Esophagus mucosa (tissue), 1 donor: ENCODE measurements at places on chromosomes 1 and 21. TPM values are rescaled to one million over a fixed set of nuclear protein-coding genes. Genes with fewer than 3 reads are reported as not detected.
A peak's percentile ranks its signal among the peaks of the same experiment; 100 is the strongest.

NHLH1 gene
- total RNA-seq: 0.08 TPM

LCE1D gene
- total RNA-seq: not detected

DNA sequence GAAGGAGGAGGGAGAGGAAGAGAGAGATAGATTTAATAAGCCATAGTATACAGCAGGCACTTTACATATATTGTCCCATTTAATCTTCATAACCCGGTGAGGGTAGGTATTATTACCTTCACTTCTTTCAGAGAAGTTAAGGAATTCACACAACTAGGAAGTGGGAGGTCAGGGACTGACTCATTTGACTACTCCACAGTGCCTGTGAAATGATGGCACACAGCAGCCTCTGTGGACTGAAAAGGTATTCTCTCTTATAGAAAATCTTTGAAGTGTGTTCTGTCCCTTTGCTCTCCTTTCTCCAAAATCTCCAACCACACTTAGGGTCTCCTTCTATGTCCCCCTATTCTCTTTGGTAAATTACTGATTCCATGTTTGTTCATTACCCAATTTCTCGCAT, 23.9 kb downstream of the PALMD start:
- ATAC-seq: no peak

DNA sequence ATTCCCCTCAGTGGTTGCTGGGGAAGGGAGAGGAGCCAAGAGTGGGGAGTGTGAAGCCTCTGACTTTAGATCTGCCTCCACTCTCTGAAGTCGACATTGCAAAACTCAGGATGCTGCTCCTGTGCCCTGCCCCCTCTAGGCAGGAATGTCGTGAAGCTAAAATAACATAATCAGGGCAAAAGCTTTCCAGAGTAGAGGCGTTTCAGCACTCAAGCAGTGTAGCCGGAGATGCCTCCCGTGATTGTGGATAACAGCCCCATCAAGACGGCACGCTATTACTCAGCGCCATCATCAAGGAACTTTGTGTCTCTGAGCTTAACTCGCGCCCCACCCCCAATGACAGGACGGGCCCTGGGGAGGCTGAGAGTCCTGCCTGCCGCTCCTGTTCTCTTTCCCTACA, 60.0 kb downstream of the FBXO2 start:
- no peak for ATAC-seq

DNA sequence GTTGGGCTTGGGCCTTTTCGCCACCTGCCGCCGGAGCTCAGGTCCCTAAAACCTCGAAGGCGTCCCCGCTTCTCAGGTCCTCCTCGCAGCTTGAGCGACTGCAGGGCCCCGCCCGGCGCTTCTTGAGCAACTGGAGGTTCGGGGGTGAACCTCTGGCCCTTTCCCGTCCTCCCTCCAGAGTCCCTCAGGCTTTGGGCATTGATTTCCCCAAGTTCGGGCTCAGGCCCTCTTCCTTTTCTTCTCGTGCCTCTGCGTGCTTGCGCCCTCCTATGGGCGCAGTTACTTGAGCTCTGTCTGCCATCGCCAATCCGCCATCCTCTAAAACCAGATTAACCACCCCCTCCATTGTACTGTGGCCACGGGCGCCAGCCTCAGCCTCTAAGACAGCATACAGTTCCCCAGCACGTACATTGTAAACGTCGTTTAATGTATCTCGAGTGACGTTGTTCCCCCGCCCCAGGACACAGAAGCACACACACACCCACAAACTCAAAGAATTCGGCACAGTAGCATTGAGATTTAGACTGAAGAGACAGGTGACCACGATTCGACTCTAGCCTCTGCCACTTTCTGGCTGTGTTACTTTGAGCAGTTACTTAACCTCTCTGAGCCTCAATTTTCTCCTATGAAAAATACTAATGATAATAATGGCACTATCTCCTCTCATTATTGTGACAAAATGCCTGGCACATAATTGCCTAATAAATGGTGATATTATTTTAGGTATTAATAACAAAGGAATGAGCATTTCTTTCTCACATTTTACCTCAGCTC, 22.6 kb downstream of the BTG2 start:
- peak; percentile 64 for ATAC-seq

DNA sequence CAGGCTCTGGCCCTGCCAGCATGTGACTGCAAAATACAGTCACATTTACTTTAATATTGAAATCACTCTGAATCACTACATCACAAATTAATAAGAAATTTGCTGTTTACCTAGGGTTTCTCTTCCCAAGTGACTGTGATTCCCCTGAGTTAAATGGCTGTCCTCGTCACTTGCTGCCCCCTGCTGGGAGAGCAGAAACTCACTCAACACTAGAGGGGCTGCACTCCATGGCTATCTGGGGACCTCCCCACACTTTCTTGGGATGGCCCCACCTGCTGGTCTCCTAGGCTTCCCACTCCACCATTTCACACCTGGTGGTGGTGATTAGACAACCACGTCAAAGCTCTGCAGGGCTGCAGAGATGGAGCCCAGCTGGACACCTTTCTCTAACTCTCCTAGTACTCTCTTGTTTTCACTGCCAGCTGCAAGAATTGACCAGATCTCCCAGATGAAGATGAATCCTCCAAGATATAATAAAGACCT, 63.4 kb downstream of the CD2 start:
- peak; percentile 52 for ATAC-seq

DNA sequence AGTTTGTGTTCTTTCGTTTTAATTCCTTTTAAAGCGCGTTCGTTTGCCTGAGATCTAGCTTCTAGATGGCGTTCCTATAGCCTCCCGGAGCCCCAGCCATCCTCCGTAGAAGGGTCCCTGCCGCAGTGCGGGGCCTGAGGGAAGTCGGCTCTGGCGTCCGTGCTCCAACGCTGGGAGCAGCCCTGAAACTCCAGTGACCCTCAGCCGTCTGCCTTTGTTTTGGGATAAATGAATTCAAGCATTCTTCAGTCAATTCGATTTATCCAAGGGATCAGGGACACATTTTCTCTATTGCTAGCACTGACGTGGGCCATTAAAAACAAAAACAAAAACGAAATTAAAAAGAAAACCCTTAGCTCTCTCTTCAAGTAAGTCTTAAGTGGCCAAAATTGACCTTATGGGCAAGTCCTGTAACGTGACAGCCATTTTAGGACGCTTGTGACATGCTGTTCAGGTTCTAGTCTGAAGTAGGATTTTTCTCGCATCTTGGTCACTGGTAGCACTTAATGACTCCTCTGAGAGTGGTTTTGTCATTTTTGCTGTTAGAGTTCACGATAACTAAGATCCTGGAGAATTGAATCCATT, 742 bp upstream of the HSPA13 start:
- ATAC-seq: peak; percentile 7

DNA sequence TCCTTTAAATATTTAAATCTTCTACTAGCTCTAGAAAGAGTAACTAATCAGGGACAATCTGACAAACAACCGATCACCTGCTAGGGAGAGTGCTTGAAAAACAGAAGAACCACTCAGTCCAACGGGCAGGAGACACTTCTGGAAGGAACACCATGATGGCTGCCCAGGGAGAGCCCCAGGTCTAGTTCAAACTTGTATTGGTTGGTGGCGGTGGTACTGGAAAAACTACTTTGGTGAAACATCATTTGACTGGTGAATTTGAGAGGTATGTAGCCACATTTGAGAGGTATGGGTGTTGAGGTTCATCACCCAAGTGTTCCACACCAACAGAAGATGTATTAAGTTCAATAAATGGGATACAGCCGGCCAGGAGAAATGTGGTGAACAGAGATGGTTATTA, 4.8 kb upstream of the WDR47 start:
- ATAC-seq: peak; percentile 31

LCE1E gene
- not detected for total RNA-seq

SDE2 gene
- total RNA-seq: 9.5 TPM

DNA sequence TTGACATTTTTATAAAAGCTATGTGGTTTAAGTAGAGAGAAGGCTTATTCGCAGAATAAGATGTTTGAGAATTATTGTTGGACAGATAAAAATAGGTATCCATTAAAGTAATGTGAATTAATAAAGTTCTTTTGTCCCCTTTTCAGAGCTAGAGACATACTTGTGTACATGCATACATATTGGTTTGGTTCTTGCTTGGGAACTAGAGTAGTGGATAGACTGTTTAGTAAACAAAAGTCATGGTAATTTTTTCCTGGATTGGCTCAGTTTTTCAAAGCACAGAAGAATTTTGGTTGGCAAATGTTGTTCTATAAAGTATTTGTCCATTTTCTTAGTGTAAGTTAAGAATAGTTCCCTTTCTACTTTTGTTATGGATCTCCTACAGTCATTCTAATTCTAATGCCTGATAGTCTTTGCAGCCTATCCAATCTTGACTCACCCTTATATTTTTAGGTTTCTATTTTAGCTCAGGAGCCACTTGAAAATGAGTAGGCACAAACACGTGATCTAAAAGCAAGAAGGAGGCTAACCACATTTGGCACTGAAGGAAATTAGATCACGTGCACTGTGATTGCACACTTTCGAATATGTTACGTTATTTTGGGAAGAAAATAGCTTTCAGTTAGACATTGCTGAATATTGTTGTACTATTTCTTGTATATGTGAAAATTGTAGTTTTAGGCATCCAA, 47.0 kb downstream of the RABGAP1L start:
- no peak for ATAC-seq

ST6GALNAC5 gene
- 0.96 TPM for total RNA-seq

GRCh38 chr1:167331650-167332049, 111.0 kb downstream of the POU2F1 start:
- no peak for ATAC-seq

CASQ2 gene
- 0.92 TPM for total RNA-seq

GRCh38 chr1:242178436-242178835, 179.5 kb upstream of the MAP1LC3C start:
- no peak for ATAC-seq

- ATAC-seq: no peak
These were observed 11.4 kb downstream of the FGR start for GRCh38 chr1:27623327-27624212.

- ATAC-seq: no peak
These were observed 242.6 kb upstream of the USP25 start for GRCh38 chr21:15487196-15487550.
